ENCODE measurements at places on chromosomes 2 and 18.

GRCh38 chr2:200040831-200041230 lies 85.4 kb downstream of the MAIP1 start:
- no peak for DNase-seq

GRCh38 chr2:57160976-57161375 lies 885.6 kb upstream of the VRK2 start:
- DNase-seq: no peak

GRCh38 chr18:2964361-2965010 lies 48.5 kb downstream of the LPIN2 start:
- DNase-seq: no peak

GRCh38 chr2:120111193-120111592 lies 98.3 kb downstream of the EPB41L5 start:
- no peak for DNase-seq

DNA sequence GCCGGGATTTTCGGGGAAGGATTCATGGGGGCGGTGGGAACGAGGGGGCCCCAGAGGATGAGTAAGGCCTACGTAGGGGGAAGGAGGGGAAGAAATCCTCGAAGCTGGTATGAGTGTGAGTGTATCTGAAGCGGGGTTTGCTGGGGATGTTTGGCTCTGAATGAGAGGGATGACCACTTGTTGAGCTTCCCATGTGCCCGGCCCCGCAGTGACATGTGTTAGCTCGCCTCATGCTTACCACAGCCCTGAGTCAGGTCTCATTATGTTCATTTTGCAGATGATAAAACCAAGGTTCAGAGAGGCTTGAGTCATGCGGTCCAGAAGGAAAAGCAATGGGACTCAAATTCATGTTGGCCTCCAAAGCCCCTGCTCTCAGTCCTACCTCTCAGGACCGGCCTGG lies 214.7 kb downstream of the BCL2 start:
- no peak for DNase-seq

Data from NCI-H446 treated with DMSO at 0.1 percent for 48 hours (cell line).